Stimulated activated CD4-positive, alpha-beta T cell treated with anti-CD3 and anti-CD28 coated beads, TNF-alpha, amount 100 ng/mL, for 1 hour (primary cell): ENCODE measurements at places on chromosomes 16 and 17.

- DNase-seq, result no peak
Measured at GRCh38 chr17:78365561-78366108, 5.8 kb upstream of the SOCS3 start.

DNA sequence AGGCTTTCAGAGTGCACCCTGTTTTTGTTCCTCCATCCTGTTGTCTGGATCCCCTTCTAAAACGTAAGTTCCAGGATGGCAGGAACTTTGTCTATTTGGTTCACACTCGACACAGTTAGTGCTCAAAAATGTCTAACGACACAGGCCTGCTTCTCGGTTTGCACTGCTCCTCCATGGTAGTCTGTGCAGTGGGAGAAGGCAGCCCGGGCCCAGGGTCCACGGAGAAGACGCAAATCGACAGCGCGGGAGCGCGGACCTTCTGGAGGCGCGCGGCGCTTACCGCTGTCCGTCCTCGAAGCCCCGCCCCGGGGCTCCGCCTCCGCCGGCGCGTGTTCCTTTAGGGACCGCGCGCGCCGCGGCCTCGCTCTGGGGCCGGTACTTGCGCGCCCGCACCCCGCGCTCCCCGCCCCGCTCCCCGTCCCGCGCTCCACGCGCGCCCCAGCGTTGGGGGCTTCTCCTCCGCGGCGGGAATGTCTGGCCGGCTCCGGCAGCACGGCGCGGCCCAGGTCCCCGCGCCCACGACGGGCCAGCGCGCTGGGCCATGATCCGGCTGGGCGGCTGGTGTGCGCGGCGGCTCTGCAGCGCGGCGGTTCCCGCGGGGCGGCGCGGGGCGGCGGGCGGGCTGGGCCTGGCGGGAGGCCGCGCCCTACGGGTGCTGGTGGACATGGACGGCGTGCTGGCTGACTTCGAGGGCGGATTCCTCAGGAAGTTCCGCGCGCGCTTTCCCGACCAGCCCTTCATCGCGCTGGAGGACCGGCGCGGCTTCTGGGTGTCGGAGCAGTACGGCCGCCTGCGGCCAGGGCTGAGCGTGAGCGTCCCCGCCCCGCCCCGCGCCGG, at the start of gene NT5M:
Gene NT5M (plus strand): TSS at position 364 of the 837 bp plus-strand sequence. CDS start 178 bp downstream, at position 542.
- DNase-seq, result peak; percentile 58

GRCh38 chr16:85492295-85492864, 120.7 kb upstream of the GSE1 start:
- DNase-seq, result no peak

GRCh38 chr16:85579191-85579590, 33.9 kb upstream of the GSE1 start:
- no peak for DNase-seq

DNA sequence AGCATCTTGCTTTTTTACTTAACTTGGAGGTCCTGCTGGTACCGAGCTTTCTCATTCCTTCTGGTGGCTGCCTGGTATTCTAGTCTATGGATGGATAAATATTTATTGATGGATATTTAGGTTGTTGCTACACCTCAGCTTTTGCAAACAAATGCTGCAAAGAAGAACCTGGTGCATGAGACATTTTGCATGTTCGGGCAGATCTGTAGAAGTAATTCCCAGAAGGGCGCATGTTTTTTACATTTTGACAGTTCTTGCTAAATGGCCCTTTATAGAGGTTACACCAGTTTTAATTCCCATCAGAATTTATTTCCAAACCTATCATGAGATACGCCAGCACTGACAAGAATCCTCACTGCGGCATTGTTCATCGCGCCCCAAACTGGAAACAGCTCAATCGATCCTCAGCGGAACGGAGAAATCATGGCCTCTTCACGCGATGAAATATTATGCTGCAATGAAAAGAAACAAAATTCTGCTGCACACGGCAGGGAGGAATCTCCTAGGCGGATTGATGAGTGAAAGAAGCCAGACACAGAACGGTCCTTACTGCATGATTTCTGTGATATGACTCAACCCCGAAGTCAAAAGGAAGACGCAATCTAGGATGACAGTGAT, 68.0 kb upstream of the CREBBP start:
- DNase-seq, result no peak

GRCh38 chr16:14112539-14112856, 41.4 kb downstream of the MRTFB start:
- no peak for DNase-seq

- peak; percentile 96 for DNase-seq
Measured at GRCh38 chr17:21457051-21458026, 81.2 kb downstream of the KCNJ12 start.

GRCh38 chr17:67779098-67779672, 46.1 kb upstream of the BPTF start:
- no peak for DNase-seq

DNA sequence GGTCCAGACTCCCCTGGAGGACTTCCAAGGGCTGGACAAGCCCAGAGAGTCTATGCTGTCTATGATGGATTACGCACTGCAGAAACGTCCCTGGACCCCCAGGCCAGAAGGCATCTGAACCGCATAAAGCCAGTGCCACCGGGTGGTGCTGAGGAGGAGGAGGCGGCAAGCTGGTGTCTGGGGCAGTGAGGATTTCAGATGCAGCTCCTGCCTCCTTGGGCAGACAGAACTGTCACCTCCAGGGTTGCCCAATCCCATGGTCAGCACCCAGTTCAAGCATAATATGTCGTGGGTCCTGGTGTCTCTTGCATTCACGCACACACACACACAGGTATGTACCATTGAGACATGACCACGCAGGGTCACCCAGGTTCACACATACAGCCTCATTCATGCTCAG, 25.6 kb downstream of the RAP1GAP2 start:
- no peak for DNase-seq

GRCh38 chr16:25835126-25835525, 143.4 kb downstream of the HS3ST4 start:
- no peak for DNase-seq

- DNase-seq, result no peak
Measured at GRCh38 chr17:33873201-33873617, 381.9 kb upstream of the CCL2 start.

DNA sequence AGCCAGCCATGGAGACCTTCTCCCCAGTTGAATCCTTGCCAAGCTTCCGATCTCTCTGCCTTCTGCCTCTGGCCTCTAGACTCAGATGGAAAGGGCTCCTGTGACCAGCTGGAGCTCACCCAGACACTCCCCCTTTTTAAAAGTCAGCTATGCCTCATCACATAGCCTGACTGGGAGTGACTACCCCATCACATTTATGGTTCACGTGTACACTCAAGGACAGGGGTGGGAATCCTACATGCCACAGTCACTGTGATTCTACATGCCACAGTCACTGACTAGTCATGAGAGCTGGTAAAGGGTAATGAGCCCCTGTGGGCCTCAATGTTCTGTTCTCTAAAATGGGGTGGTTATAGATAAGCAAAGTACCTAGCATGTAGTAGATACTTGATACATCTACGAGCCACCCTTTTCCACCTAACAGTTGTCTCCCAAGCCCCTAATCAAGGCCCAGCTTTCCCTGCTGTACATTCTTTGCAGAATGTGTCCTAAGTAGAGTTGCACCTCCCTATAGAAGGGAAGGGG, 85.1 kb downstream of the RGS9 start:
- DNase-seq, result no peak

GRCh38 chr17:34195987-34196386, 59.1 kb upstream of the CCL2 start:
- DNase-seq, result no peak

DNA sequence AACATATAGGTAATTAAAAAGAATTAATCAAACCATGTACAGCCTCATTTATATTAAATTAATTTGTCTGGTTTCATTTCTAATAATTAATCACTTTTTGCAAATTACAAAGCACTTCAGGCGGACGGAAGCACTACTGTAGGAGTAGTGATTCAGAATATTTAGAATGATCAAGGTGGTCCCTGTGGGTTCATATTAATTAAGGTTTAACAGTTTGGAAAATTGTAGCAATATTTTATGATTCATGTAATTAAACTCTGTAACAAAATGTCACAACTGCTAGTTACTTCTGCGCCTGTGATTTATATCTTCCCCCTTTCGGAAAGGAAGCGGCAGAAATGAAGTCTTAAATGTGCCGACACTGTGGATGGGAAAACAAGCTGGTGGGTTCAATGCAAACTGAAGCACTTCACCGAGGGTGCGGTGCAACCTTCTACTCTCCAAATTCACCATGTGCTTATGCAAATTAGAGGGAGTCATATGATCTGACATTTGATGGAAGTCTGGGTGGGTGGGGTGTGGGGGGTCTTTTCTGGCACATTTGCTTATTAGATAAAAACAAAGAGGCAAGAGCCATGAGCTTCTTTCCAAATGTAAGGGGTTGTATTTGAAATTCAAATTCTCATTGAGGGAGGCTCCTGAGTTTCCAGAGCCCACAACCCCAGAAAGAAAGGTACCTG, 679.4 kb downstream of the TOX3 start:
- DNase-seq, result no peak

DNA sequence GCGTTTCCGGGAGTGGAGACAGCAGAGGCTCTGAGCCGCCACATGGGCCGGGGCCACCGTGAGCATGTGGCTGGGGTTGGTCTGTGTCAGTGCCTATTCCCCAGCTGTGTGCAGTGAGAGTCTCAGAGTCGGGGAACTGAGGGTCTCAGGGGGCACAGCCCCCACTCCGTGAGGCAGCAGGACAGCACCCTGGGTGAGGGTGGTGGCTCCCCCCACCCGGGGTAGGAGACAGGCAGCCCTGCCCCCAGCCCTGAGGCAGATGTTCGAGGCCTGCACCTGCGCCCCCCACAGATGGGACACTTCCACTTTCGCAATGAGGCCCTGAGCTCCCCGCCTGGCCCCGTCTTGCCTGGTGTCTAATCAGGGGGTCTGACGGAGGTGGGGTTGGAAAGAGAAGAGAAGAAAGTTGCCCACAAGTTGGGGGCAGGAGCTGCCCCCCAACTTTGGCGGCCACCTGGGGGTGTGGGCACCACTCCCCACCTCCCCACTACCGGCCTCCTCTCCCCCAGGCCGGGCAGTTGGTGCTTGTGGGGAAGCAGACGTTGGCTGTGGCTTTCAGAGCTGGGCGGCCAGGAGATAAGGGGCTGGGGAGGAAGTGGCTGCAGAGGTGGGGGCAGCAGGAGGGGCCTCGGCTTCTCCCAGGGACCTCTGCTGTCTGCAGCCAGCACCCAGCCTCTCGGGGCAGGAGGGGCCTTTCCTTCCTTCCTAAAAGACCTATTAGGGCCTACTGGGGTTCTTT, 1.8 kb upstream of the CBFA2T3 start:
- no peak for DNase-seq

GRCh38 chr17:40145476-40145875, 5.1 kb downstream of the CASC3 start:
- no peak for DNase-seq

DNA sequence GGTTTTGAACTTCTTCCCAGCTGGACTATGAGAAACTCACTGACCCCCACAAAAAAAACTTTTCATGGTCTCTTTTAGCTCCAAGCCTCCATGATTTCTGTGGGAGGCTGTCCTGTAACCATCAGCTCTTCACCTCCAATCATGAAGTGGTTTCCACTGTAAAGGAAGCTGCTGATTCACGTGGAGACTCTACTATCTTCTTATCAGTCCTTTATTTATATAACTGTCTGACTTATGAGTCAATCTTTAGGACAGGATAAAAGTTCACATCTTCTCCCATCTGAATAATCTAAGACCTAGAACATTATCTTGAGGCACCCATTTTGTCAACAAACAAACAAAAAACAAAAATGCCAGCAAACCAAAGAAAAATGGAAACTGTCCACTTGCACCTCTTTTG, 409.9 kb downstream of the SLC39A11 start:
- no peak for DNase-seq

GRCh38 chr17:30256756-30257506, 21.4 kb upstream of the SLC6A4 start:
- DNase-seq, result no peak

DNA sequence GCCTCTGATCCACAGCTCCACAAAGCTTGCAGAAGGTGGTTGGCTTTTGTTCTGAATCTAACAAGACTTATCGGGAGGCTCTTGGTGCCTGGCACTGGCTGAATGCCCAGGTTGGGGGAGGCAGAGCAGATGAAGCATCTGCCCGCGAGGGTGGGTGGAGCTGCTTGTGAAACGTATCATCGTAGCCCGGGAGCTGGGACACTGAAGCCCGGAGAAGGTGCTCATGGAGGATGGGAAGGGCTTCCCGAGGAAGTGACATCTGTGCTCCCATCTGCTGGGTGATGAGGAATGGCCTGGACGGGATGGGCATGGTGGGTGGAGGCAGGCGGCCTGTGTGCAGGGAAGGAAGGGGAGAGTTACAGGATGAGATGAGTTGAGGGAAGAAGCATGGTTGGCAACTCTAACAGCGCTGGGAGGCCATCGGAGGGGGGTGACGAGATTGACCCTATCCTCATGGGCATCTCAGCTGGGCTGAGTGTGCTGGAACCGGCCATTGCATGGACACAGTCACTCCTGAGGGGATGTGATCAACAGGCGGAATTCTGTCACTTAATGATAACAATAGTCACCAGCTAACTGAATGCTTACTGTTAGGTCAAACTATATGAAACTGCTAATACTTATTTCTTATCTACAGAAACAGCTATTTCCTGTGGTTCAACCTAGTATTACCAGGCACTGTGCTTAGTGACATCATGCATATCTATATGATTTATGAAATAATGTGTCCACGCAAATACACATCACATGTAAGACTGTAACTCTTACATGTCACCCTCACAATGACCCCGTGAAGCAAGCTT, 102.7 kb downstream of the ABCC6 start:
- no peak for DNase-seq

DNA sequence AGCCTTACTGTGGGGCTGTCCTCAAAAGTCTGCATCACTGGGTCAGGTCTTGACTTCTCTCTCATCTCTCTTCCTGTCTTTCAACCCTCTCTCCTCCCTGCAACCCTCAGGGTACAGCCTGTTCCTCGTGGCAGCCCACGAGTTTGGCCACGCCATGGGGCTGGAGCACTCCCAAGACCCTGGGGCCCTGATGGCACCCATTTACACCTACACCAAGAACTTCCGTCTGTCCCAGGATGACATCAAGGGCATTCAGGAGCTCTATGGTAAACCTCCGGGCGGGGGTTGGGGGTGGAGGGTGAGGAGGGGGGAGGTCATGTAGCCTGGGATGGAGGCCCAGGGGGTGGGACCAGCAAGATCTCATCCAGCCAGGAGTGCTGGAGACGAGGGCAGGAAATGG, 12.7 kb downstream of the MMP2 start:
- no peak for DNase-seq

GRCh38 chr17:16178836-16179235, 36.5 kb downstream of the NCOR1 start:
- no peak for DNase-seq

- DNase-seq, result no peak
Measured at GRCh38 chr16:89847940-89848297, 19.6 kb downstream of the SPIRE2 start.

- DNase-seq, result peak; percentile 41
Measured at GRCh38 chr16:88456356-88457292, 3.5 kb downstream of the ZFPM1 start.

DNA sequence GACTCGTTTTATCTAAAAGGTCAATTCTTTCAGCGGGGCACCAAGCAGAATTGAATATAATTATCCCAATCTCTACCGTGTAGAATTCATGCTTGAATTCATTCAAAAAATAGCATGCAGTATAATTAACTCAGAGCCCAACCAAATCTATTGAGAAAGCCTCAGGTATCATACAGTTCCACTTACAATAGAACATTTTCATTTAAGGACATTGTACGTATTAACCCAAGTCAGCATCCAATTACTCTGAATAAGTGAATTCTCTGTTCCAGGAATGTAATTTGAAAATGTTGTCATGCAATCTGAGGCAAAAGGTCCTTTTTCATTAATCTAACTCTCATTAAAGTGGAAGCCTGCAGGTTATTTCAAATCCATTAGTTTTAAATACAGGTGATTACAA, 78.5 kb downstream of the SALL1 start:
- no peak for DNase-seq

- no peak for DNase-seq
Measured at GRCh38 chr16:10156099-10156498, 26.1 kb downstream of the GRIN2A start.

- no peak for DNase-seq
Measured at GRCh38 chr16:67873435-67874370, 851 bp downstream of the EDC4 start.
